ENCODE measurements at places on chromosomes 13 and 19.

DNA sequence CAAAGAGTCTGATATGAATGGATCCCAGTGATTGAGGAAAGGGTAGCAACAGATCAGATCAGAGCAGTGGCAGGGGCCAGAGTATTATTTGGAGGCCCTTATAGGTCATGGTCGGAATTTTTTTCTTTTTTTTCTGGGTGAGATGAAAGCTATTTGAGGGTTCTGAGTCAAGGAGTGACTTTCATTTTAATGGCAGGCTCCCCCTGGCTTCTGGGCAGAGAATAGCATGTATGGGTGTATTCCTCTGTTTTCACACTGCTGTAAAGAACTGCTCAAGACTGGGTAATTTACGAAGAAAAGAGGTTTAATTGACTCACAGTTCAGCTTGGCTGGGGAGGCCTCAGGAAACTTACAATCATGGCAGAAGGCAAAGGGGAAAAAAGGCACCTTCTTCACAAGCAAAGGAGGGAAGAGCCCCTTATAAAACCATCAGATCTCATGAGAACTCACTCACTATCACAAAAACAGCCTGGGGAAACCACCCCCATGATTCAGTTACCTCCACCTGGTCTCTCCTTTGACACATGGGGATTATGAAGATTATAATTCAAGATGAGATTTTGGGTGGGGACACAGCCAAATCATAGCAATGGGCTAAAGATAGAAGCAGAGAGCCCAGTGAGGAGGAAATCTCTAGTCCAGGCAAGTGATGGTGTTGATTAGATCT is 3.0 kb upstream of the SLC6A16 start:
- peak; percentile 26 for DNase-seq

DNA sequence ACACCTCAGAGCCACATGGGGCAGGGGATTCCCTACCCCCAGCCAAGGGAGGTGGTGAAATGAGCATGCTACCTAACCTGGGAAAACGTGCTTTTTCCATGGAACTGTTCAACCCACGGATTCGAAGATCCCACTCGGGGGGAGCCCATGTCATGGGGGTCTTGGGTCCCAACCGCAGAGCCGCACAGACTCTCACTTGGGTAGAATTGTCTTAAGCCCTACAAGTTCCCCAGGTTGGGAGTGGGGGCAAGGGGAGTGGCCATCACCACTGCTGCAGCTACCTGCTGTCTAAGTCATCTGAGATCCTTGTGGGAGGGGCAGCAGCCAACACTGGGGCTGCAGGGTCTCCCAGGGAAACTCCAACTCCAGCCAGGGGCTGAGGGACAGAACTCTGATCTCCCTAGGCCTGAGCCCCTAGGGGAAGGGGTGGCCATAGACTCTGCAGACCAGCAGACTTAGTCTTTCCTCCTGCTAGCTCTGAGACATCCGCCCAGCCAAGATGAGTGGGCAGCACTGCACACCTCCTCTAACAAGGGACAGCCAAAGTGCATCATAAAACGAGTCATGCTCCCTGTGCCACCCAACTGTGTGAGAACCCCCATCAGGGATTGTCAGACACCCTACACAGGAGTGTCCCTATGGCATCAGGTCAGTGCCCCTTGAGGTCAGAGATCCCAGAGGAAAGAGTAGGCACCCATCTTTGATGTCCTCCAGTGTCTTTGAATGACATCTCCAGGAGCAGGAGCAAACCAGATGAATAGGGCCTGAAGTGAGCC is 610.4 kb upstream of the SLITRK6 start:
- DNase-seq = no peak

GRCh38 chr13:99913167-99913566 is 58.4 kb downstream of the ZIC5 start:
- no peak for DNase-seq

- no peak for DNase-seq
These were observed 64.4 kb upstream of the ZNF527 start for GRCh38 chr19:37306383-37306963.

- no peak for DNase-seq
These were observed 52.7 kb downstream of the PIBF1 start for GRCh38 chr13:72834601-72835000.

DNA sequence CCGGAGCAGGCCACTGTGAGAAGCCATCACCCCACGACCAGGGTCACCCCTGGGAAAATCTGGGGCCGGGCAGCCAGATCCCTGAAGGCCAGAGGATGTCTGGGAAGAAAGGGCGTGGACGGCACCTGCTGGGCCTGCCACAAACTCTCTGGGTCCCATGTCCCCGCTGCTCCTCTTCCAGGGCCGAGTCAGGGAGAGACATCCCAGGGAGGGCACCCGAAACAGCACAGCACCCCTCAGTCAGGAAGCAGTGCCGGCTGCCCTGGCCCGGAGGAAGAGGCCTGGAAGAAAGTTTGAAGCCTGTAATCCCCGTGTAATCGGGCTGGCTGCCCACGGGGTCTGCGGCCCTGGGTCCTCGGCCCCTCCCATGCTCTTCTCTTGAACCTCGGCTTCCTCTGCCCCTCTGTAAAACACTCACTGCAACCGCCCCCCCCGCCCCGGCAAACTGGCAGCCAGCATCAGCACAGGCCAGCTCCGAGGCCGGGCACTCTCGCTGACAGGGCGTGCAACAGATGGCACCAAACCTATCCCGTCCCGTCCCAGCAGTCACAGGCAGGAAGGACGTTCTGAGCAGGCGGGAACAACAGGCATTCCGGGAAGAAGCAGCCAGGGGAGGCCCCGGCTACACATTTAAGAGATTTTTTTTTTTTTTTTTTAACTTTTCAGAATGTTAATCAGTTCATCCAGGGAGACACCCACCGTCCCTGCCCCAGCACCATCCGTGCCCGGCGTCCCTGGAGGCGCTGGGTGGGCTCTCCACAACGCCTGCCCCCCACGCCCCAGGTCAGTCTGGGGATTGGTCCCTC is 1.5 kb downstream of the SBNO2 start:
- DNase-seq = no peak

DNA sequence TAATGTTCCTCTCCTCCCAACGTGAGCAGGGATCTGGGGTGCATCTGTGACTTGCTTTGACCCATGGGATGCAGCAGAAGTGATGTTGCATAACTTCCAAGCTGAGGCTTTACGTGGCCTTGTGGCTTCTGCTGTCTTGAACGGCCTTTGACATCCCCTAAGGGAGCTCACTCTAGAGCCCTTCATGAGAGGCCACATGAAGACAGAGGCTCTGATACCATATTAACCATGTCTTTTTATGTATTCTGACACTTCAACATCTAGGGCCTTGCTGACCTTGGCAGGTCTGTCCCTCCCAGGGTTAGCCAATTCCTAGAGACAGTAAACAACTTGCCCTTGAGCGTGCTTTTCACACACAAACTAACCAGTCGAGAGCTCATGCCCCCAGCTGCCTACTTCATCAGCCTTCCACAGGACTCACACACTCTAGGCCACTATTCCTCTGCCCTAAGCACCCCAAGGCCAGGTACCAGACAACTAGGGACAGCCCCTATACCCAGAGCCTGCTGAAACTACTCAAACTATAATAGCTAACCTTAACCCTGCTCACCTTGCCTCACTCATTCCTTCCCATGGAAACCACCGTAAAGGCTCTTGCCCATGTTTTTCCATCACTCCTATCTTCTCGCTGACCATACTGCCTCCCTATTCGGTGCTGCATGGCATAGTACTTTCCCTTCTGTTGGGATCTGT is 45.4 kb downstream of the CCDC70 start:
- DNase-seq = no peak

DNA sequence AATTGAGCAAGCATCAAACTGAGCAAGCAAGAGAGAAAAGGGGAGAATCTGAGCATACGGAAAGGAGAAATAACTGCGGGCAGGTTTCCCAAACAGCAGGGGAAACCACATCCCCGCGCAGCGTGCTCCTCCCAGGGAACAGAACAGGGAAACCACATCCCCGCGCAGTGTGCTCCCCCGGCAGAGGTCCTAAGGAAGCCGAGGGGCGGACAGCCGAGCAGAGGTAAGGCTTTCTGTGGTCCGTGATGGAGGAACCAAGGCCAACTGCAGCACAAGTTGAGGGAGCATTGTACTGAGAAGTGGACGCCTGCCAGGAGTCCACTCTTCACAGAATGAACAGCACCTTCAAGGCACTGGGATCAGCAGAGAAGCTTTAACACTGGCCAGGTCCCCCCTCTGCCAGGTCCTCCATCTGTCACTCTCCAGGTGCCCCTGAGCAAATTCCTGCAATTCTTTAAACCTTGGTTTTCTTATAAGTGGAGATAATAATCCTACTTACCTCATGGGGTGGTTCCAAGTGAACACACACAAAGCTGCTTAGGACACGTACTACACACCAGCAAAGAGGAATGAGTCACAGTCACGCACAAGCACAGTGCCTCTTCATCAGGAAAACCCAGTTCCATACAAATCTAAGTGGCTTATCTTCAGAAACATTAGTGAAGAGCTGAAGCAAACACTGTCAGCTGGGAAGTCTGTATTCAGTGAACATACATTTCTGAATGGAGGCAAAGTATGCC is 23.0 kb upstream of the LAMP1 start:
- no peak for DNase-seq

- no peak for DNase-seq
These were observed 385.8 kb downstream of the ITGBL1 start for GRCh38 chr13:101838323-101838722.

GRCh38 chr13:44273991-44274770 is 99.4 kb upstream of the SERP2 start:
- DNase-seq = peak; percentile 12

DNA sequence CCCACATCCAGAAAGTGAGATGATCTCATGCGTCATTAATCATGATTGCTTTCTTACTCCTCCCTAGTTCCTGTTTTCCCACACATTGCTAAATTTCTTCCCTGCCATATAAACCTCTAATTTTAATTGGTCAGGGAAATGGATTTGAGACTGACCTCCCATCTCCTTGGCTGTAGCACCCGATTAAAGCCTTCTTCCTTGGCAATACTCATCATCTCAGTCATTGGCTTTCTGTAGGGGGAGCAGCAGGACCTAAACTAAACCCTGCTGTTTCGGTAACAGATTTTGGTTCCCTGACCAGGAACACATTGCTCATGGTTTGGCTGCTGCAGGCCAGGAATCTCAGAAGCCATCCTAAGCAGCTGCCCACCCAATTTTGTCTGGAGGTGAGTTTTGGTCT is 61.7 kb downstream of the SPRYD7 start:
- no peak for DNase-seq

- DNase-seq = no peak
These were observed 667 bp downstream of the ZNF878 start for GRCh38 chr19:12052091-12052496.

- DNase-seq = no peak
These were observed 1.7 kb downstream of the UBXN6 start for GRCh38 chr19:4455719-4456475.

GRCh38 chr19:7748171-7748570 is 837 bp upstream of the CD209 start:
- no peak for DNase-seq

- no peak for DNase-seq
These were observed 17.2 kb downstream of the BLOC1S3 start for GRCh38 chr19:45195764-45196163.

- no peak for DNase-seq
These were observed 4.9 kb downstream of the GSX1 start for GRCh38 chr13:27797228-27797624.

- no peak for DNase-seq
These were observed 57.0 kb downstream of the COL4A2 start for GRCh38 chr13:110364081-110364480.

DNA sequence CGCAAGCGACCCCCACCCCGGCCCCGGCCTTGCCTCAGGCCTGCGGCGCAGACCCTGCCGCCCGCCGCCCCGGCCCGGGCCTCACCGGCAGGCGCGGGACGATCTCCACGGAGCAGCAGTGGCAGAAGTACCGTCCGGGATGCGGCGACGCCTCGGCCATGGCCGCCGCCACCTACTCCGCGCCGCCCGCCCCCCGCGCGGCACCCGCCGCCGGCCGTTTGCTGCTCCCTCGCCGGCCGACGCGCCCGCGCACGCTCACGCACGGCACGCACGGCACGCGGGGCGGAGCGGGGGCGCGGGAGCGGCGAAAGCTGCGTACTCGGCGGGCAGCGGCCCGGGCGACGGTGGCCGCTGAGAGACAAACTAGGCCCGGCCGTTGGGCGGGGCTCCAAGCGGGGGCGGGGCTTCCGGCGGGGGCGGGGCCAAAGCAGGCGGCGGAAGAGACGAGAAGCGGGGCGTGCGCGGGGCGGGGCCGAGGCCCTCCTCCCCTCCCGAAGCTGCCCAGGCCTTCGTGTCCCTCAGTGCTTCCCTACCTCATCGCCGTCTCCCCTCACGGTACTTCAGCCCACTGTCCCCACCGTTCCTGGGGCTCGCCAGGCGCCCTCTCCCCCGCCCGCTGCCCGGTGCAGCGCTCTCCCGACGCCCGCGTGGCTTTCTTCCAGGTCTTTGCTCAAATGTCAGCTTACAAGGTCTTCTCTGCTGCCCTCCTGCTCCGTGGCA is at the start of gene RNF126:
TSS of gene RNF126 (minus strand) at position 253 of the 720 bp plus-strand sequence. CDS start at position 160, 93 bp downstream.
- peak; percentile 87 for DNase-seq

DNA sequence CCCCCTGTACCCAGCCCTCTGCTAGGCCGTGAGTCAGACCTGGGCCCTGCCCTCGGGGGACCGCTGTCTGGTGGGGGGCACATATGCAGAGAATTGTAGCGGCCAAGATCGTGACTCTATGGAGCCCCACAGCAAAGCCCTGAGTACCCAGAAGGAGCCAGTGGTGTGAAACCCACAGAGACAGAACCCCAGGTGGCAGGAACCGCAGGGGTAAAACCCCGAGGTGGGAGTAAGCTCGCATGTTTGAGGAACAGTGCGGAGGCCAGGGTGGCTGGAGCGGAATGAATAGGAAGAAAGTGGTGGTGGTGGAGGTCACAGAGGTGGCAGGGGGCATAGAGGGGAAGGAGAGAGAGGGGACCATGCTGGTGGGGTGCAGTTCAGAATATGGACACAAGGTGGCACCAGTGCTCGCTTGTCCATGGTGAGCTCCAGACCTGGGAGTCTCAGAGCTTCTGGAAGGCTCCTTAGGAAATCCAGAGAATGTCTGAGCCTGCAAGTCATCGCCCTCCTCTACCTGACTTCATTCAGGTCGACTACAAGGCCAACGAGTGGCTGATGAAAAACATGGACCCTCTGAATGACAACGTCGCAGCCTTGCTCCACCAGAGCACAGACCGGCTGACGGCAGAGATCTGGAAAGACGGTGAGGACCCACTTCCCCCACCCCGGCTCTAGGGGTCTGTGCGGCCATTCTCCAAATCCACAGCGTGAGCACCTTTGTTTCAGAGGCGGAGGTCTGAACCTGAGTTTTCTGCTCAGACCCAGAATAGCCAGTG is 48.9 kb downstream of the MYH14 start:
- DNase-seq = no peak

- no peak for DNase-seq
These were observed 1.6 kb upstream of the PPP1R12C start for GRCh38 chr19:55119053-55119452.

- DNase-seq = peak; percentile 4
These were observed 35.6 kb upstream of the PSPC1 start for GRCh38 chr13:19818223-19818842.

DNA sequence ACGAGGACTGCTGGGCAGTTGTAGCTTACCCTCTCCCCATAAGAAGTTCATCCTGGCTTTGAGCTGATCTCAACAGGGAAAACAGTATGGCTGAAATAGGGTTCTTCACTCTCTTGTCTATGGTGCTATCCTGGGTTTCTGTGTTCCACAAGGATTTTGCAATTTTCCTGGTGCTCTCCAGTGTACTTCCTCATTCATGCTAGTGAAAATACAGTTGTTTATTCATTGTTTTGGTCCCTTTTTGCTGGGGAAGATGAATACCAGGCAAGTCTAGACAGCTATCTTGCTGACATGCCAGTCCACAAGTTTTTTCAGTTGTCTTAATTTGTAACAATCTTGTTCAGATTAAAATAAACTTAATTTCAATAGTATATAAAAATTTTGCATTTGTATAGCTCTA is 306.5 kb downstream of the DLEU7 start:
- no peak for DNase-seq

- no peak for DNase-seq
These were observed 8.3 kb upstream of the PRKD2 start for GRCh38 chr19:46725036-46725820.

- DNase-seq = no peak
These were observed at the start of gene HMG20B for GRCh38 chr19:3572855-3573161. Gene HMG20B, plus strand, starts transcription at chr19:3572944. Its CDS starts 366 bp downstream, at chr19:3573310.

Measured in effector CD4-positive, alpha-beta T cell (primary cell).